ENCODE measurements at places on chromosomes 7 and 10. TPM values are rescaled to one million over a fixed set of nuclear protein-coding genes. Genes with fewer than 3 reads are reported as not detected.

Gene EBF3
- 2.0 TPM for total RNA-seq

GRCh38 chr7:143882604-143883078 lies 19.3 kb downstream of the TCAF1 start:
- DNase-seq, result no peak

GRCh38 chr7:24898691-24899090 lies 81.3 kb downstream of the OSBPL3 start:
- no peak for DNase-seq

DNA sequence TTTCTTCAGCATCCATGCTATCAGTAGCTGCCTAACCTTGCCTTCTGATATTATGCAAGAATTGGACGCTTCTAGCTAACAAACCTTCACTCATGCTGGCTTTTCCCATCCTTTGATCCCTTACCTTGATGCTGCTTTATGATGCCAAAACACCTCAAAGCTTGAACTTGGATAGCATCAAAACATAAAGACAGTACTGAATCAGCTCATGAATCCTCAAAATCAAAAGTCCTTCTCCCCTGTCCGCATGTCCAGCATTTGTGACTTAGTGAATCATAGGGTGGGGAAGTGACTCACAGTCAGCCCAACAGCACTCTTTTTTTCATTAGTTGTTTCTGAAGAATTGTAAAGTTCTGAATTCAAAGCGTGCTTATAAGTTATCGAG lies 89.5 kb upstream of the PIK3CG start:
- no peak for DNase-seq

Measured in glomerular endothelial cell (primary cell).